ENCODE measurements at places on chromosomes 11 and 22.
A peak's percentile ranks its signal among the peaks of the same experiment; 100 is the strongest.

DNA sequence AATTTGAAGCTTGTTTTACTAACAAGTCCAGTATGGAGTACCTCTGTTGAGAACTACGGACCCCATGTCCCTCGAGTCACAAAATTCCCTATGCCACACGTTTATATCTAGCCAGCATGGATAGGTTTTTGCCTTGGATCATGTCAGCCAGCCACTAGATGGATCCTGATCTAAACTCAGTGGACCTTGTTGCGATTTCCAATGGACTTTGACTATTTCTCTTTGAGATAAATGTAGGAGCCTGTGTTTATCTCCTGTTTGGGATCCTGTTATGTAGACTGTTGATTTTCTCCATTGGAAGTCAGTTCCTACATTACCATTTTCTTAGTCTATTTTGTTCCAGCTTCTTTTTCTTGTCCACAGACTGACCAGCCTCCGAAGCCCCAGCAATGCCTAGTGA, 127.1 kb upstream of the BMAL1 start:
- no peak for DNase-seq

DNA sequence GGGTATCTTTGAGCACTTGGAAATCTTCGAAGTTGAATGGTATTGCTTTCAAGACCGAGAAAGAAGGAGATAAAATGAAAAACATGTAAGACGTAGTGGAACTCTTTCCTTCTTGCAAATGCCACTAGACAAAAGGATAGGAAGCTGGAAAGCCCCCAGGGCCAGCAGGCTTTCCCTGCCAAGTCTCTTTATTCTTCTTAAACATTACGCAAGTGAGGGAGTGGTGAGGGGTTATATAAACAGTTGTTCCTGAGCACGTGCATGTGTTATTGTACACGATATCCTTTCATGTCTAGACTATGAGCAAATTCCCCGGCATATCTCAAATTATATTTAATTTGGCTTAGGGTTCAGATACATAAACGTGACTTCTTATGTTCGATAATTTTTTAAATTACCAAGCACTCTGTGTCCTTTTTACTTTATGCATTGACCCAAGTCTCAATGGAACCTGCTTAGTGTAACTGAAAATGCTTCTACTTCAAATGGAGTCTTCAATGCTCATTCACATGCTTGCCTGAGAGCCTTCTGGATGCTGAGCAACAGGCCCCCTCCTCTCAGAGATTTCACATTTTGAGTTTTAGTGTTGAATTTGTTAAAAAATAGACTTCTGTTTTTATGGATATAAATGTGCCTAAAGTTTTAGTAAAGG, 59.0 kb downstream of the PPP2R1B start:
- DNase-seq = no peak

DNA sequence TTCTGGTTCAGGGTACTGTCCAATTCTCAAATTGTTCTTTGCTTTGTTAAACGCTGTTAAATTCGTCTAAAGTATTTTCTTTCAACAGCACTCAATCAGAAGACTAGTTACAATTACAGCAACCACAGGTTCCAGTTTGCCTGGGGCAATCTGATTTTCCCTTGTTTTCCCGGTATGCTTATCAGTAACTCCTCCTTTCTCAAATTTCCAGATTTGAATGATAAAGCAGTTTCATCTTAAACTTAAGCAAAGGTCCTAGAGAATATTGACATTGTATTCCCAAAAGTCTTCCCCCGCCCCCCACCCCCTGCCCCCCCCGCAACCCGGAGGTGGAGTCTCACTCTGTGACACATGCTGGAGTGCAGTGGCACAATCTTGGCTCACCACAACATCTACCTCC, 10.5 kb upstream of the USP28 start:
- peak; percentile 22 for DNase-seq

DNA sequence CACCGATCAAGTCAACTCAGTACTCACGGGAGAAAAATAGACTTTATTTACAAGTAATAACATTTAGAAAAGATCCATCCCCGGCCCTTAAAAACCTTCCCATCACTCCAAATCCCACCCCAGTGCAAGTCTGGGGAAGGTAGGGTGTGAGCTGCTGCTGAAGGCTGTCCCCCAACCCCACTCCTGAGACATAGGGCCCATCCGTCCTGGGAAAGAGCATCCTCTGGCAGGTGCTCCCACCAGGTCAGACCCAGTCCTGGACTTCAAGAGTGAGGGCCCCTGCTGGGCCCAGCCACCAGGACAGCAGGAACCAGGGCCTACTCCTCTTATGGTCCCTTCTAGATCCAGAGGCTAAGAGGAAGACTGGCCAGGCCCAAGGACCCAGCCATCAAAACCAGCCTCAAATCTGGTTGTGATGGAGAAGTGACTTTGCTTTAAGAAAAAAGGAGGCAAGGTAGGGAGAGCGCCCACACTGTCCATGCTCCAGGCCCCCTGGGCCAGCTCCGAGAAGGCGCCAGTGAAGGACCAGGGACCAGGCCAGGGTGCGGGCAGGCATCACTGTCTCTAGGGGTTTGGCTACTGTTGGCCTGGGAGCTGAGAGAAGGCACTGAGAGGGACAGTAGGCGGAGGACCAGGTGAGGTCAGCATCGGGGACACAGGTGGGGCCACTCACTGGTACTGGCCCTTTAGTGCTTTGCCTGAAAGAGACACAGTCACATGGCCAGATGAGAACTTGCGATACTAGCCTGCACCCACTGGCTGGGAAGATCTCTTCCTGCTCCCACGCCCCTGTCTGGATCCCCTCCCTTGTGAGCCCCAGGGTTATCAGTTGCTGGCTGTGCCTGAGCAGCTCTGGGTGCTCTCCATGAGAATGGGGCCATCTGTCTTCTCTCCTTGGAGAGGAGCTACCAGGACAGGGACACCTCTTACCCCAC, 4.4 kb downstream of the IL18BP start:
- no peak for DNase-seq

- DNase-seq = no peak
These were observed 1.3 kb upstream of the LIMK2 start for GRCh38 chr22:31210556-31211421.

GRCh38 chr11:134661660-134662059, 249.6 kb upstream of the B3GAT1 start:
- DNase-seq = no peak

GRCh38 chr11:128171506-128171905, 415.9 kb downstream of the ETS1 start:
- DNase-seq = no peak

- DNase-seq = no peak
These were observed 2.6 kb upstream of the P2RY2 start for GRCh38 chr11:73215191-73216134.

DNA sequence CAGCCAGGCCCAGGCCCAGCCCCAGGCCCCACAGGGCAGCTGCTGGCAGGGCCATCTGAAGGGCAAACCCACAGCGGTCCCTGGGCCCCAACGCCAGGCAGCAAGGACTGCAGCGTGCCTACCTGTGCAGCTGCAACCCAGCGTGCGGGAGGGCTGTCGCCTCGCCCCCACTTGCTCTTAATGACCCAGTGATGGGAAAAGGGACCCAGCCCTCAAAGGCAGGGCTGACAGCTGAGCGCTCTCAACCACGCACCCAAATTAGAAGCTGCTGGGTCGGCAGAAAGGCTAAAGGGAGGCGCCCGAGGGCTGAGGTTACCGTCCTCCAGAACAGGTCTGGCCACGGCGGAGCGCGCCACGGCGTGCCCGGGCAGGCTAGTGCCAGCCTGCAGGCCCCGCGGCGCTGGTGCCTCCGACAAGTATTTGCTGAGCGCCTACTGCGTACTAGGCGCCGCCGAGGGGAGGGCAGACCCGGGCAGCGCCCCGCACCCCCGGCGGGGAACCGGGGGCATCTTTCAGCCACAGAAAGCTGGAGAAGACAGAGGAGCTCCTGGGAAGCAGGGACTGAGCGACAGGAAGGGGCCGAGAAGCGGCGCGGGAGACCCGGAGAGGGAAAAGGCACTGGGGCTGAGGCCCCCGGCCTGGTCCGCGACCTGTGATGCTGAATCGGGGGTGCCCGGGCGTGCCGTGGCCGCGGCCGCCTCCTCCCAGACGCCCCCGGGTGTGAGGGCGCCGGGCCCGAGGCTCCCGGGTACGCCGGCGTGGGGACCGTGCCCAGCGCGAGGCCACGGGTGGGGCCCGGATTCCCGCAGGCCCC, 773 bp downstream of the HRAS start:
- peak; percentile 27 for DNase-seq

GRCh38 chr11:79564288-79564925, 123.6 kb upstream of the TENM4 start:
- DNase-seq = no peak

DNA sequence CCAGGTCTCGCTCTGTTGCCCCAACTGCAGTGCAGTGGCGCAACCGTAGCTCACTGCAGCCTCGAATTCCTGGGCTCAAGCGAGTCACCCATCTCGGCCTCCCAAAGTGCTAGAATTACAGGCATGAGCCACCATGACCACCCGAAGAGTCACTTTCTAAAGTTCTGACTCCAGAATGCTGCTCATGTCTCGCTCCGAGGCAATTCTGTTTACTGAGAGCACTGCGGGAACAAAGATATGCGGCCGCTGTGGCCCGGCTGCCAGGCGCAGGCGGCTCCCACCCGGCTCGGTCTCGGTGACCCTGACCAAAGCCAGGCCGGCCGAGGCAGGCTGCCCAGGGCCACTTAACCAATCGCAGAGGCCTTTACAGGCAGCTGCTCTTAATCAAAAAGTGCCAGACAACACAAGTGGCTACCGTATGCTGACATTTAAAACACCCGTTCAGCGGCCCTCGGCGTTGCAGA, 78.7 kb downstream of the PHF21B start:
- no peak for DNase-seq

- no peak for DNase-seq
These were observed 22.3 kb downstream of the DHCR7 start for GRCh38 chr11:71425860-71426259.

GRCh38 chr11:1295591-1295990, 13.8 kb downstream of the TOLLIP start:
- no peak for DNase-seq

- DNase-seq = no peak
These were observed 4.0 kb downstream of the VSTM5 start for GRCh38 chr11:93846411-93846810.

DNA sequence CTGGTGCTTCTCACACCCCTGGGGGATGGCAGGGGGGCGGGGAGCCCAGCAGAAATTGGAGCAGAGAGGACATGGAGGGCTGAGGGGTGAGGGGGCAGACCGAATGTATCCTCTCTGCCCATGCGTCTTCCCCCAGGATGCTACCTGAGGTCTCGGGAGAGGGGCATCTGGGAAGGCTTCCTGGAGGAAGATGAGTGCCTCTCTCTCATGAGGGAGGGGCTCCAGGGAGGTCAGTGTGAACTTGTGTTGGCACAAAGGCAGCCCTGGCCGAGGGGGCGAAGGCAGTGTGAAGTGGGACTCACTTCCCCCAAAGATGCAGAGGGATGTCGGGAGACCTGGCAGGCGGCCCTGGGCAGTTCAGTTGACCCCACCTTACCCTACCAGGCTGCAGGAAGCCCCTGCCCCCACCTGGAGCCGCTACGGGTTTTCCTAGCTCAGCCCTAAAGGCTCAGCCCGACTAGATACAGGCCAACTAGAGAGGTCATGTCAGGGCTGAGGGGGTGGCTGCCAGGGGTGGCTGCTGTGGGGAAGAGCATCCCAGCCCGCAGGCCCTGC, 10.4 kb downstream of the ASCL2 start:
- DNase-seq = peak; percentile 3

DNA sequence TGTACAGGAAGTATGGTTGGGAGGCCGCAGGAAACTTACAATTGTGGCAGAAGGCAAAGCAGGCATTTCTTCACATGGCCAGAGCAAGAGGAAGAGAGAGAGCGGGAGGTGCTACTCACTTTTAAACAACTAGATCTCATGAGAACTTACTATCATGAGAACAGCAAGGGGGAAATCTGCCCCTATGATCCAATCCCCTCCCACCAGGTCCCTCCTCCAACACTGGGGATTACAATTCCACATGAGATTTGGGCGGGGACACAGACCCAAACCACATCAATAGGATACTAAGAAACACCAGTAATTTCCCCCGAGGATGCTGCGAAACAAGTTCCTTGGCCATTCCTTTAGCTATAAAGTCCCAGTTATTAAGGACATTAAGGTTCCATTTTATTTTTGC, 94.1 kb upstream of the SC5D start:
- DNase-seq = no peak

GRCh38 chr22:45329530-45329936, 19.8 kb downstream of the FAM118A start:
- no peak for DNase-seq

DNA sequence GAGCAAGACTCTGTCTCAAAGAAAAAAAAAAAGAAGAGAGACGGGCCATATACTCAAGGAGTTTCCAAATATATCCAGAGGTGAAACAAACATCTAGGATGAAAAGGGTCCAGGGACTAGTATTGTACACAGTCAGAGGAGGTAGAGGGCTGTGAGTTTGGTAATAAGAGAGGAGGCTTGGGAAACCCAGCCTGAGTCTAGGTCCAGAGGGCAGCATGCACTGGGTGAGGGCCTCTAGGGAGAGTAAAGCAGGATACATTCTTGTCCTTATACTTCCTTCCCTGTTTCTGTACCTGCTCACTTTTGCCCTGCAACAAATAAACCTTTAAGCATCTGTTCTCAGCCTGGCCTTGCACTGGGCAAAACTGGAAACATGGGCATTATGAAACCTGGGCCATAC, 31.5 kb downstream of the STIM1 start:
- no peak for DNase-seq

DNA sequence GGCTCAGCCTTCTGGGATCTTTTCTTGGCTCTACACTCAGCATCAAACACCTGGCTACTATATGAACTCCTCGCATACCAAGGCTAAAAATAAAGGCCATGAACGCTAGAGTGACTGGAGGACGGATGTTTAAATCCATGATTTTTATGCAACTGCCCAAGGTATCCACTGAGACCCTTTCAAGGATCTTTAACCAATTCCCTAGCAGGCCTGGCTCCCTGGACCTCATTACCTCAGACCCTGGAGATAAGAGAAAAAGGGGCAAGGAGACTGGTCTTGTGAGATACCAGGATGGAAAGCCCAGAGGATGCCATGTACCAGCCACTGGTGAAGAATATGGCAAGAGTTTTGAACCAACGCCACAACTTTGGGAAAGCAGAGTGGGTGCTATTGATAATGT, at the start of gene OR51G2:
Gene OR51G2 (minus strand): TSS at position 101 of the 400 bp plus-strand sequence. CDS start 3,687 bp downstream, outside the sequence.
- no peak for DNase-seq

- DNase-seq = peak; percentile 7
These were observed 398.4 kb downstream of the CNTN5 start for GRCh38 chr11:99418927-99419720.

DNA sequence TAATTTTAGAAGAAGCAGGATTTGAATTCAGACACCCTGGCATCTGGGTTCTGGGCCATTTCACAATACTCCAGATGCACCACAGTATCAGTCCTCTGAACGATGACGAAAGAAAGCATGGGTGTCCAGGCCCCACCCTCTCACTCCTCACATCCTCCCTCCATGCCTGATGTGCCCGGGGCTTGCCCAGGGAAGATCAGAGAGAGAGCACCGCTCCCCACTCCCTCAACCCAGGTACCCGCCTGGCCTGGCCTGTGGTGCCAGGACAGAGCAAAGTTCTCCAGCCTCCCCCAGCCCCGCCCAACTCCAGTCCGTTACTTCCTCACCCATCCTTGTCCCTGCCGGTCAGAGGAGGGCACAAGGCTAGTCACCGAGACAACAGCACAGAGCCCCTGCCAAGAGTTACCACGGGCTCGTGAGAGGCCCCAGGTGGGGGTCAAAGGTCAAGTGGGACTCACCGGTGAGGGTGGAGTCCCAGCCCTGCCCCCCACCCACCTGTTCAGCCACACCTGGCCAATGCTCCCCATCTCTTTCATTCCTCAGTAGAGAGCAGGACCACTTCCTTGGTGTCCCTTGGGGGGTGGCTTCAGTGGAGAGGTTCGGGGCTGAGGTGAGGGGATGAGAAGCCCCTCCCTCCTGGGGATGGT, 8.1 kb downstream of the BCL9L start:
- no peak for DNase-seq

- no peak for DNase-seq
These were observed 16.7 kb downstream of the OSBPL5 start for GRCh38 chr11:3148255-3148989.
